ENCODE measurements at places on chromosomes 2 and 18.
A peak's percentile ranks its signal among the peaks of the same experiment; 100 is the strongest.

- DNase-seq = no peak
- no peaks in the 10 kb centered on the region for H3K36me3 ChIP-seq
- no peak overlapping the region for H3K4me3 ChIP-seq
- no peak overlapping the region for H3K27ac ChIP-seq
Measured at GRCh38 chr2:8009010-8009597, 672.8 kb upstream of the ID2 start.

DNA sequence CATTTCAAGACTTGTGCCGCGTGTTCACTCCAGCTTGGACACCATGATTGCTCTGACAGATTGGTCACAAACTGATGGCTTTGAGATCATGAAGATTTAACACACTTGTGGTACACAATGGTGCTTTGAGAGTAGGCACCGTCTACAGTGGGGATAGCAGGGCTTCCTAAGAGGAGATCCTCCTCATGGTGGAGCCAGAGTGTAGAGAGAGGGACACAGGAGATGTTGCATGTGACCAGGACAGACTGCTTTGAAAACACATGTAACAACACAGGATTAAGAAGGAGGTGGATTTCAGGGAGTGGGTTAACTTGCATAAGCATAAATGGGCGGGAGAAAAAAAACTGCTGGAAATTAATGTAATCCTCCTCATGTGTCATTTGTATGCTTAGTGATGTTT, 95.7 kb upstream of the LINC00305 start:
- H3K4me1 ChIP-seq = no peaks in the 10 kb centered on the region
- H3K27me3 ChIP-seq = no peaks in the 10 kb centered on the region
- H3K27ac ChIP-seq = no peak overlapping the region
- no peak for DNase-seq
- no peaks in the 10 kb centered on the region for H3K36me3 ChIP-seq

- no peak for DNase-seq
- H3K36me3 ChIP-seq = no peaks in the 10 kb centered on the region
- no peak overlapping the region for H3K27ac ChIP-seq
- no peak overlapping the region for H3K4me3 ChIP-seq
Measured at GRCh38 chr2:221120643-221121042, 451.5 kb downstream of the EPHA4 start.

- no peaks in the 10 kb centered on the region for H3K27me3 ChIP-seq
- peak overlapping the region; percentile 79 for H3K4me3 ChIP-seq
- no peak for DNase-seq
- H3K4me1 ChIP-seq = peaks cover 48% of the 10 kb centered on the region
- peaks cover 15% of the 10 kb centered on the region for H3K36me3 ChIP-seq
- H3K27ac ChIP-seq = peak overlapping the region; percentile 98
Measured at GRCh38 chr2:197502201-197502600, 2.0 kb downstream of the HSPE1 start.

DNA sequence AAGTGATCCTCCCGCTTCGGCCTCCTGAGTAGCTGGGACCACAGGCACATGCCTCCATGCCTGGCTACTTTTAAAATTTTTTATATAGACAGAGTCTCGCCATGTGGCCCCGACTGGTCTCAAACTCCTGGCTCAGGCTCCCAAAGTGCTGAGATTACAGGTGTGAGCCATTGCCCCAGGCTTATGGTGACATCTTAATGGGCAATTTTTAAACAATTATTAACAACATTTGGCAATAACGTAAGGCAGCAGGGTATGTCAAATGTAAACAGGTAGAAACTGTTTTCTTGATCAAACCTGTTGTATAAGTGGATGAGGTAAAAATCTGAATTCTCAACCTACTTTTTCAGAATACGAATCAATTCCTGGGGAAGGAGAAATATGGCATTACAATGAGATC, 11.0 kb downstream of the FECH start:
- no peaks in the 10 kb centered on the region for H3K4me1 ChIP-seq
- no peak for DNase-seq
- H3K27ac ChIP-seq = no peak overlapping the region
- peaks cover 44% of the 10 kb centered on the region for H3K36me3 ChIP-seq
- no peaks in the 10 kb centered on the region for H3K27me3 ChIP-seq

GRCh38 chr2:106094131-106094841, 99.8 kb downstream of the UXS1 start:
- no peaks in the 10 kb centered on the region for H3K27me3 ChIP-seq
- peaks cover 73% of the 10 kb centered on the region for H3K4me1 ChIP-seq
- peaks cover 25% of the 10 kb centered on the region for H3K36me3 ChIP-seq
- H3K27ac ChIP-seq = peak overlapping the region; percentile 90
- H3K4me3 ChIP-seq = peak overlapping the region; percentile 76

Data from CD4-positive, CD25-positive, alpha-beta regulatory T cell (primary cell).